Activated CD4-positive, alpha-beta T cell treated with anti-CD3 and anti-CD28 coated beads, Interleukin-2, amount 50 U/mL, for 24 hours (primary cell): ENCODE measurements at places on chromosomes 5 and 9.

GRCh38 chr9:104977580-104977979, 49.6 kb upstream of the ABCA1 start:
- DNase-seq: no peak

- no peak for DNase-seq
Measured at GRCh38 chr5:163915481-163915961, 410.1 kb downstream of the MAT2B start.

DNA sequence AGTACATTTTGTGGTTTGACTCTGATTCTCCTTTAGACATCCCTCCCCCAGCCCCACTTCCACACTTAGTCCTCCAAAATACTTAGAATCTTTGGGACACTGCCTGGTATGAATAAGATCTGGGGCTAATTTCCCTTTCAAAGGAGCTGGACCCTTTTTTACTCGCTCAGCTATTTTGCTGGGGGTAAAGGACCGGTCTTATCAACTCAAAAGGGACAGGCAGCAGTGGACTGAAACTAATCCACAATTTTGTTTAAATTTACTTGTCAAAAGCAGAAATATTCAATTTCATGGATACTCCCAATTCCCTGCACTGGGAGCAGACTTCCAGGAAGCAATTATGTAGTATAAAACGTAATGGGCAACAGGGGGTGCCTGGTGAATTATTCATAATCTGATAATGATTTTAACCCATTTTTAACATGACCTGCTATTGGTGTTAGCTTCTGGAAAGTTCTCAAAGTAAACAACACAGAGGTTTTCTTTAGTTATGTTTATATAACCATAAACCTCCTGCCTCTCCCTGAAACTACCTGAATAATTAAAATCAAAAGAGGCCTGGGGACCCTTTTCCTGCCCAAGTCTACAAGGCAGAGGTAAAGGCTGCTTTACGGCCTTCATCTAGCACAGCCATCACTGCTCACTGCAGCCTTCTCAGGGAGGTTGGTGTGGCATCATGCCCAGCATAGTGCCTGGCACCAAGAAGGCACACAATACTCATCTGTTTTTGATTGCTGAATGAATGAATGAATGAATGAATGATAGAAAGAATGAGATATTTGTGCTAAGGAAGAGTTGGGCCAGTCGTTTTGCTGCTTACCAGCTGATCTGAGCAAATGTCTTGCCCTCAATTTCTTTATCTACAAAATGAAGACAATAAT, 44.2 kb upstream of the GNPDA1 start:
- DNase-seq: no peak

- no peak for DNase-seq
Measured at GRCh38 chr5:139668924-139669661, 20.9 kb downstream of the CXXC5 start.

- no peak for DNase-seq
Measured at GRCh38 chr5:14223372-14223771, 80.2 kb downstream of the TRIO start.
